Kidney epithelial cell (primary cell): ENCODE measurements at places on chromosomes 13 and 19.

DNA sequence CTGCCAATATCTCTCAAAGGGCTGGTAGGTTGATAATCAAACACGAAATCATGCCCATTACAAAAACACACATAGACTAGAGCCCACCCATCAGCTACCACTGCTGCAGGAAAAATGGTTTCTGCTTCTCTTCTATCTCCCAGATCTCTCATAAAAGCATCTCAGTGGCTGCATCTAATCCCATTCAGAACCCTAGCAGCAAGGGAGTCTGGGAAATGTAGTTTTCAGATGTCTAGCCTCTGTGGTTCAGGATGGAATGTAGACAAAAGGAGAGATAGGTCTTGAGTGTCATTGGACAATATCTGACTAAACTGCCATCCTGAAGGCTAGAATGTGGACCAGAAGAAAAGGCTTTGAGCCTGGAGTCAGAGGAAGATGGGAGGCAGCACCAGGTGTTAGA lies 32.1 kb downstream of the RDH8 start:
- no peak for DNase-seq

DNA sequence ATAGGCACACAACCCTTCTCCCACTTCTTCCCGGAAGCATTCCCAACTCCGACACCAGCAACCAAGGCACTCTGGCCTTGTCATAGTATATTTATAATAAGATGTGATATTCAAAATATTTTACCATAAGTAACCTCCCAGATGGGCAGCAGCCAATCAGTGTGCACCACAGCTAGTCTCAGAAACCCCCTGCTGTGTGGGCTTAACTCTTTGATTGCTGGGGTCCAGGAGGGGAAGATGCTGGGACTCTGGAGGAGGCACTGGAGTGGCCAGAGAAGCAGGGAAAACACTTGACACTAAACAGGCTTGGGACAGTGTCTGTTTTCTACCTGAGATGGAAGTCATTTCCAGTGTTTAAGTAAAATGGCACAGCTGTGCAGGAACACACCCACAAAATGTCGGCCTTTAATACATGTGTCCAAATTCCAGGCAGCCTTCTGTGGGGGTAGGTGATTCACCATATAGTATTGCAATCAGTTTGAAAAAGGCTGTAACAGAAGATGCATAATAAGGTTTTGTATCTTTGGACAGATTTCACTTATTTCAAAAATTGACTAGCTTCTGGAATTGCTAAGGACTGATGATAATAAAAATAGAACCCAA lies 100.7 kb downstream of the MBNL2 start:
- DNase-seq = no peak

- no peak for DNase-seq
Measured at GRCh38 chr19:54648129-54648528, 14.7 kb upstream of the LILRB4 start.

- no peak for DNase-seq
Measured at GRCh38 chr13:26021956-26022355, 29.9 kb downstream of the SHISA2 start.

DNA sequence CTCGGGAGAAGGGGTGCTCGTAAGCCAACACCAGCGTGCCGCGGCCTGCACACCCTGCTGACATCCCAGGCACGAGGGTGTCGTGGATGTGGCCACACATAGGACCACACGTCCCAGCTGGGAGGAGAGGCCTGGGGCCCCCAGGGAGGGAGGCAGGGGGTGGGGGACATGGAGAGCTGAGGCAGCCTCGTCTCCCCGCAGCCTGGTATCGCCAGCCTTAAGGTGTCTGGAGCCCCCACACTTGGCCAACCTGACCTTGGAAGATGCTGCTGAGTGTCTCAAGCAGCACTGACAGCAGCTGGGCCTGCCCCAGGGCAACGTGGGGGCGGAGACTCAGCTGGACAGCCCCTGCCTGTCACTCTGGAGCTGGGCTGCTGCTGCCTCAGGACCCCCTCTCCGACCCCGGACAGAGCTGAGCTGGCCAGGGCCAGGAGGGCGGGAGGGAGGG lies 2.4 kb downstream of the IZUMO4 start:
- no peak for DNase-seq

DNA sequence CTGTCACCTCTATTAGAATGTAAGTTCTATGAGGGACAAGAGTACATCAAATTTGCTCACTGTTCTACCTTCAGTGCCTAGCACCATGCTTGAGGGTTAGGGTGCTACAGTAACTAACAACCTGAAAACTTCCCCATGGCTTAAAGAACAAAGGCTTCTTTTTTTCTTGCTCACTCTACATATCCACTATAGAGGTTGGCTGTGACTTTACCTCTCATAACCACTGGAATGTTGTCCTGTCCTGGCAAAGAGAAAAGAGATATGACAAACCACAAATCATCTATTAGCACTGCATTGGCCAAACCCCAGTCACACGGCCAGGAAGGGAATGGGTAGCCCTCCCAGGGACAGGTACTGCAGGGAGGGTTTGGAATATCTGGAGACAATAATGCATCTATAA lies 23.2 kb upstream of the ACOD1 start:
- no peak for DNase-seq

GRCh38 chr19:40661616-40662015 lies 28.8 kb downstream of the NUMBL start:
- no peak for DNase-seq

DNA sequence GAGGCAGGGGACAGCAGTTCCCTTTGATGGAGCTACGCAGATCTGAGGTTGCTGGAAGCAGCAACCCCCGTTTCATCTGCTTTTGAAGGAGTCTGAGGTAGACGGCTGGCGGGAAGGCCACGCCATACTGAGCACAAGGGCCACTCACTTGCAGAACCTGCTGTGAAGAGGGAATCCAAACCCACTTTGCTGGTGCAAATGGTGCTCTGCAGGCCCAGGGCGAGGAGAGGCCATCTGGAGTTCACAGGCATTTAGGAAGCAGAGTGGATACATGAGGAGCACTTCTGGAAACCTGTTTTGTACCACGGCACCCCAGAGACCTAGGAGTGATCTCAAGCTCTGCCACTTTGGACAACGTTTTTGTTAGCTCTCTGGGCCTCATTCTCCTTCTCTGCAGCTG lies 227.8 kb downstream of the UQCRFS1 start:
- DNase-seq = no peak
